ENCODE measurements at places on chromosomes 13 and 19.

GRCh38 chr13:90545070-90545840 lies 802.2 kb upstream of the MIR17HG start:
- no peak for DNase-seq

- DNase-seq, result no peak
These were observed 10.6 kb upstream of the LRRC25 start for GRCh38 chr19:18408053-18408476.

DNA sequence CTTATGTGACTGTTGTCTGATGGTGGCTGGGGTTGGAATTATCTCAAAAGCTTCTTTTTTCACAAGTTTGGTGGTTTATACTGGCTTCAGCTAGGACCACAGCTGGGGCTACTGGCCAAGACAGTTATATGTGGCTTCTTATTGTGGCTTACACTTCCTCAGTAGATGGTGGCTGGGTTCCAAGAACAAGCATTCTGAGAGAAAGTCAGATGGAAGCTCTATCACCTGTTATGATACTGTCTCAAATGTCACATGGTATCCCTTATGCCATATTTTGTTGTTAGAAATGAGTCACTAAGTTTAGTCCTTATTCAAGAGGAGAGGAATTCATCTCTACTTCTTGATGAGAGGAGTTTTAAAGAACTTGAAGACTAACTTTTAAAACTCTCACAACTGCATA lies 41.6 kb downstream of the NDFIP2 start:
- no peak for DNase-seq

- no peak for DNase-seq
These were observed 309.9 kb upstream of the SLITRK1 start for GRCh38 chr13:84192125-84192524.

DNA sequence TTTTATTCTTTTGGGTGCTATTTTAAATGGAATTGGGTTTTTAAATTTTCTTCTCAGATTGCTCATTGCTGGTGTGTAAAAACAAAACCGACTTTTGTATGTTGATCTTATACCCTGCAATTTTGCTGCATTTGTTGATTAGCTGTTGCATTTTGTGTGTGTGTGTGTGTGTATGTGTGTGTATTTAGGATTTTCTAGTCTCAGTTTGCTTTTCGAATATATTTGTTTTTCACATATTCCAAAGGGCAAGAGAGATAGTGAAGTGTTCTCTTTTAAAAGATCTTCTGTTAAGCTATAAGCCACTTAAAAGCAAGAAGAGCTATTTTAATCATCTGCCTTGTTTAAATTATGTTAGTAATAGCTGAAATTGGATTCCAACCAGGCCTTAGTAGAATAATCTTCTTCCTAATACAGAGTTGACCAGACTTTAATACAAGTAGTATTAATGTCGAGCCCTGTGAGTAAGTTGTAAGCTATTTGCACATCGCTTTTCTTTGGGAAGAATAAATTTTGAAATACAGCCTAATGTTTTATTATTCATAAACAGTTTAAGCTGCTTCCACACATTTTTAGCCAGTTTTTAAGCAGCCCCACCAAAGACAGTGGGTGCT lies 57.4 kb downstream of the TM9SF2 start:
- DNase-seq, result no peak

DNA sequence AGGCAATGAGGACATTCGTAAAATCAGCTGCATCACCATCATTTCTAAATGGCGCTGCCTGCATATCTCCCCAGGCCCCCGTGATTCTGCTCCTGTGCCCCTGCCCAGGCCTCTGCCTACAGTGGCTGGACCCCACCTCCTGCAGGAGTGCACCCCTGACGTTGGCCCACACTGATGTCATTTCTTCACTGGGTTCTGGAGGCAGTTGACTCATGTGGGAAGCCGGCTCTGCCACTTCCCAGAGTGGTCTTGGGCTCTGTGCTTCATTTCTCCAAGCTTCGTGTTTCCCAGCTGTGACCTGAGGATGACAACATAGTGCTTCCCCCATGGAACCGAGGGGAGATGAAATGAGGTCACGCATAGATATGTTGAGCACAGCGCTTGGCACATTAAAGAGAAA lies 19.9 kb downstream of the CCNE1 start:
- no peak for DNase-seq

DNA sequence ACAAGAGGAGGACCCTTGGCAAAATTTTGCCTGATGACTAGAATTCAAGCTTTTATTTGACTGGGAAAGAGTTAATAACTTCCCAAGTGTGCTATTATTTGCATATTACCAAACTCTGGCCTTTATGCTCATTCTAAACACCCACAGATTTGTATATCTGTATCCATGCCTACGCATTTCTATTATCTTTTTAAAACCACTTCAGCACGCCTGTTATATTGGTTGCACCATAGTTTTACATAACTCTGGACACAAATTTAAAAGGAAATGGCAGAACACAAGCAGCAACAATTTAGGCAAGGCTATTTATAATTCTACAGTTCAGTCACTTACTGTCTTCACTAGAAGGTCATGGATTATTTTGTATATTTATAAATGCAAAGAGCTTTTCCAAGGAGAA lies 3.7 kb upstream of the RASL11A start:
- no peak for DNase-seq

DNA sequence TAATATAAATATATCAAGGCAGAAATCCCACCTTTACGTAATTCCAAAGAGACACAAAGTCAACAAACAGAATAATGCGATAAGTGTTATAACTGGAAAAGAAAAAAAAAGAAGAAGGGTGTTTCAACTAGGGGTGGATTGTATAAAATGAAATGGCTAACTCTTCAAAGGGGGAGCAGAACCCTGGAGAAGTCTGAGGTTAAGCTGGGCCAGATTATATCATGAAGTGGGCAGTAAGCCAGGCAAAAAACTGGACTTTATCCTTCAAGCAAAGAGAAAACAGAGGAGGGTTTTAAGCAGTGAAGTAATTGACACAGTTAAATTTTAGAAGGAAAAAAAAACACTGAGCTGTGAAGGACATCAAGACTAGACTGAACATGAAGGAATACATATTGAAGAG lies 41.9 kb downstream of the TBC1D4 start:
- no peak for DNase-seq

DNA sequence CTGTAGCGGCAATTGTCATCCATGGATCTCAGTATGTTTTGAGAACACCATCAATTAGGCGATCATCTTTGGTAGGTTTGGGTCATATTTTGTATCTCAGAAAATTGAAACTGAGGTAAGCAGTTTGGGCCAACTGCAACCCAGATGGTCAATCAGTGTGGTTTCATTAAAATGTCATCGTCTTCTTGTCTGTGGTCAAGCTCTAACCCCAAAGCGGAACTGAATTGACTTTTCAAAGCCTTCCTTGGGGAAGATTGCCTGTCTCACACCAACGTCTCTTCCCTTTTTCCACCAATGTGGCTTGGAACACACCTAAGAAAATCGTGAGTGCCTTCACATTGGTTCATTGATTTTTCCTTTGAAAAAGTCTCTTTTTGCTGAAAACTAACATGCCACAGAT lies 56.3 kb upstream of the UBAC2 start:
- no peak for DNase-seq

GRCh38 chr19:50669302-50670101 lies 20.3 kb downstream of the C19orf81 start:
- no peak for DNase-seq

DNA sequence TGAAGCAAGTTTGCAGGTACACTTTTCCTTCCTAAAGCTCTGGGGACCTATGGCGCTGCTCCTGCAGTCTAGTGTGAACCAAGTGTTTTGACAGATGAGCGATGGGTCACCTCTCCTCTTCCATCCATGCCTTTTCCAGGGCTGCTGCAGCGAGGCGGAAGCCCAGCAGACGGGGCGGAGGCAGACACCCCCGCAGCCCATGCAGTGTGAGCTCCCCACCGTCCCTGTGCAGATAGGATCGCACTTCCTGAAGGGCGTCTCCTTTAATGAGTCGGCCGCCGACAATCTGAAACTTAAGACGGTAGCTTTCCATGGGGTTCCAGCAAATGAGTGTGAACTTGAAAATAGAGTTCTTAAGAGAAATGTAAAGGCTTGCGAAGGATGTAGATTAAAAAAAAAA lies 37.1 kb upstream of the GPI start:
- DNase-seq, result no peak

GRCh38 chr19:30662211-30662861 lies 290.2 kb downstream of the ZNF536 start:
- no peak for DNase-seq

DNA sequence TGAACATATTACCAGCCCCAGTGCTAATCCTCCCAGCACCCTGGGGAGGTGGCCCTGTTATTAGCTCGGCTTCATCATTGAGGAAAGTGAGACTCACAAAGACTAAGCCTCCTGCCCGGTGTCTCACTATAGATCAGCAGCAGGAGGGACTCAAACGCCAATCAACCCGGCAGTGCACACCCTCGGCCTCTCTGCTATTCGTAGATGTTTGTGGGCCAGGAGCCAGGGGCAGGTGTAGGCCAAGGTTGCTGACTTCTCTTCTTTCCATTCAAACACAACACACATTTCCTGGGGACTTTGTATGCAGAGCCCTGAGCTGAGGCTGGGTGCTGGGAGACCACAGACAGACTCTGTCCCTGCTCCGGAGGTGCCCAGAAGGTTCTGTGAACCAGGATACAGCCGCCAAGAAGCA lies 9.4 kb upstream of the SBK3 start:
- no peak for DNase-seq

DNA sequence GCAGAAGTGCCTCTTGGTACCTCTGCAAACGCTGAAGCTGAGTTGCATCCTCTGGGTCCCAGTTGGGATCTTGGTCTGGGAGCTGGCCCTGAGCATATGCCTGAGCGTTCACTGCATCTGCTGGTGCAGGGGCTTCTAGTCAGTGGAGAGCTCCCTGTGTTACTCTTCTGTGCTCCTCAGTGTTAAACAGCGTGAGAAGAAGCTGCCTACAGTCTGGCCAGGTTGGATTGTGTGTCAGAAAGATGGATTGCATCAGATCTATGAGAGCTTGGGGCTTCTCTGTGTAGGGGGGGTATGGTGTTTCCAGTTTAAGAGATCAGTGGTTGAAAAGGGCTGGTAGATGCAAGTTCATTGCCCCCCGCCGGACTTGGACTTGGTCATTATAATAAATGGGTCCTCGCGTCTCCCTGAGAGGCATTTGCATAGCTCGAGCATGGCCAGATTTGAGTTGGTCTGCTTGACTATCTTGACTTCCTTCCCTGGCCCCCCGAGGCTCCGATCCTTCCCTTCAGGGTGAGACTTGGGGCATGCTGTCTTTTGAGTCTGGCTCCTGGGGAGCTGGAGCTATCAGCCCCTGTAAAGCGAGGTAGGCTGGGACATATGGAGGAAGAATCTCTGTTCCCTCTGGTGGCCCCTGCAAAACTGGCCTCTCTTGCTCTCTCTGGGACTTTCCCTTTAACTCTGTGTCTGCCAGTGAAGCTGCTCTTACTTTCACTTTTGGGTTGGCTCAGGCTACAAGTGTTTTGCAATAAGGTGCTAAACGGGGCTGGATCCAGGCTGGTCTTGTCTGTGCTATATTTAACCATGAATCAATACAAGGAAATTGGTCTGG lies 52.9 kb downstream of the OR10H4 start:
- no peak for DNase-seq

DNA sequence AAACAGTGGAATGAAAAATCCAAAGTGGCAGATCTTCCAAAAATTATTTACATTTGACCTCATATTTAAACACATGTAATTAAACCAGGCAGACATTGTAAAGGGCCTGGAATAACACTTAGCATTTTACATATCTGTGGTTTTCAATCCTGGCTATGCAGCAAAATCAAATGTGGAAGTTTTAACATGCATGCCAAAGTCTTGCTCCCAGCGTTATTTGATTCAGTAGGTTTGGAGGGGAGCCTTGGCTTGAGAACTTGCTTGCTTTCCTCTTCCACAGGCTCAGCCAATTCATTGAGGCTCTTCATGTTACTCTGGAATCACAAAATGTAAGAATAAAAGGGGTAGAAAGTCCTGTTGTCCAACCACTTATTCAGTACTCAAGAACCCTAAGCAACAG lies 42.5 kb upstream of the INTS6 start:
- DNase-seq, result no peak

DNA sequence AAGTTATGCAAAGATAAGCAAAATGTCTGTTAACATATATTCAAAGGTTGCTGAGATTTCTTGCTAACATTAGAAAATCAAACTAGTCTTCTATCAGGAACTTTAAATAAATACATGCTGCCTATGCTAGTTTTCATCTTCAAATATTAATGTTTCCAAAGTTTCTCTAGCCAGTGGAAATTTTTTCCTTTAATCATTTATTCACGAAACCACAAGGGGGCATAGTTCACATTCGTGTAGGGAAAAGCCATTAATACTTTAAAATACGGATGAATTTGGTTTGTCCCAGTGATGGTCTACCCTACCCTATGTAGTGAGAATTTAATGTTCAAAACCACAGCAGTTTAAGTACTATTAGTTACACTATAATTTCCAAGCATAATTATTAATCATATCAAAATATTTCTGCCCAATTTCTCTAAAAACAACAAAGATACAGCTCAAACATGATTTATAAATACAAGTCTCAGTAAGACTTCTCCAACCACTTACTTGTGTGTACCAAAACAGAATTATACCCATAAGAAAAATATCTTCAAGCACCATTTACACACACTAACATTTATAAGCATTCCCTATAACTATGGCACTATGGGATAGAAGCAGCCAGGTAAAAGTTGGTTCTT lies 16.2 kb downstream of the NUFIP1 start:
- DNase-seq, result no peak

GRCh38 chr13:23183292-23183691 lies 2.5 kb downstream of the SGCG start:
- no peak for DNase-seq

GRCh38 chr19:5130371-5131030 lies 161.6 kb downstream of the KDM4B start:
- no peak for DNase-seq

- DNase-seq, result no peak
These were observed 20.4 kb downstream of the MYCBP2 start for GRCh38 chr13:77306458-77306857.

DNA sequence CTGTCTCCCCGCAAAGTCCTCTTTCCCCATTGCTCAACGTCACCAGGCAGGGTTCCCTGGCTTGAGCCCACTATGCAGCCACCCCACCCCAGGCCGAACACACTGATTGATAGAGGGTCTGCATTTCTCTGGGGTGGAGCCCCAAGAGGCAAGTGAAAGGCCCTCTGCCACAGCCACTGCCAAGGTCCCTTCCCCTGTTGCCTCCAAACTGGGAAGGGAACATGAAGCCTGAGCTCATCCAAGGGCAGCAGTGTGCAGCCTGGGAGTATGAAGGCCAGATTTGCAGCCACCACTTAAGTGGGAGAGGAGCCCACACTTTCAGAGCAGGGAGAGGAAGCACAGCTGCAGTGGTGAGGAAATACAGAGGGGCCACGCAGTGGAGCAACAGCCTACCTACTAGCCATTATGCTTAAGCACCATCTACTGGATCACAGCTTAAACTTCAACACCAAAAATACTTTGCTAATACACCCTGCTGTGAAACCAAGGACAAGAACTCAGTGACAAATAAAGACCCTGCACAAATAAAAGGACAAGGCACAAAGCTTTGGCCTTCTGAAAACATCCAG lies 48.6 kb downstream of the UBL3 start:
- DNase-seq, result no peak

DNA sequence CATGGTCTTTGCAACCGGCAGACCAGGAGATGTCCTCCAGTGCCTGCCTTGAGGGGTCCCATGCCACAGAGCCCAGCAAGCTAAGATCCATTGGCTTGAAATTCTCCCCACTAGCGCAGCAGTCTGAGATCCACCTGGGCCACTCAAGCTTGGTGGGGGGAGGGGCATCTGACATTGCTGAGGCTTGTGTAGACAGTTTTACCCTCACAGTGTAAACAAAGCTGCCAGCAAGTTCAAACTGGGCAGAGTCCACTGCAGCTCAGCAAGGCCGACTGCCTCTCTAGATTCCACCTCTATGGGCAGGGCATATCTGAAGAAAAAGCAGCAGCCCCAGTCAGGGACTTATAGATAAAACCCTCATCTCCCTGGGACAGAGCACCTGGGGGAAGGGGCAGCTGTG lies 32.0 kb upstream of the ITM2B start:
- no peak for DNase-seq

Data from activated gamma-delta T cell (primary cell).